ENCODE measurements at places on chromosomes 2 and 18. TPM values are rescaled to one million over a fixed set of nuclear protein-coding genes. Genes with fewer than 3 reads are reported as not detected.

The HOXD3 gene
- total RNA-seq = not detected

The WDR33 gene
- total RNA-seq = 61.2 TPM

The SERPINB7 gene
- total RNA-seq = not detected

The OR6B2 gene
- total RNA-seq = not detected

DNA sequence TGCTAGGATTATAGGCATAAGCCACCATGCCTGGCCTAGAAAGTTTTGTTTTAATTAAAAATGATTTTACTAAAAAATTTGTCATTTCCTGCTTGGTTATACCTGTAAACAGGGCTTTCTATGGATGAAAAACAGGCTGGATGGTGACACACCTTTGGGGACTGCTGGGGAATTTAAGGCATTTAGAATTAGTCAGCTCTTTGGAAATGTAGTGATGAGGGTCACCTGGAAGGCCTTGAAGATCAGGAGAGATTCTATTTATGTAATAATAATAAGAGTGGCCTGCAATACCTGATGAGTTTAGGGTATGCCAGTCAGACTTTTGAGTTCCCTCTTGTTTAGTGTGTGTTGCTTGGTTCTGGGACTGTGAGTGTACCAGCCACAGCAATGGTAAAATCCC, 51.1 kb downstream of the RALBP1 start:
- DNase-seq = no peak

DNA sequence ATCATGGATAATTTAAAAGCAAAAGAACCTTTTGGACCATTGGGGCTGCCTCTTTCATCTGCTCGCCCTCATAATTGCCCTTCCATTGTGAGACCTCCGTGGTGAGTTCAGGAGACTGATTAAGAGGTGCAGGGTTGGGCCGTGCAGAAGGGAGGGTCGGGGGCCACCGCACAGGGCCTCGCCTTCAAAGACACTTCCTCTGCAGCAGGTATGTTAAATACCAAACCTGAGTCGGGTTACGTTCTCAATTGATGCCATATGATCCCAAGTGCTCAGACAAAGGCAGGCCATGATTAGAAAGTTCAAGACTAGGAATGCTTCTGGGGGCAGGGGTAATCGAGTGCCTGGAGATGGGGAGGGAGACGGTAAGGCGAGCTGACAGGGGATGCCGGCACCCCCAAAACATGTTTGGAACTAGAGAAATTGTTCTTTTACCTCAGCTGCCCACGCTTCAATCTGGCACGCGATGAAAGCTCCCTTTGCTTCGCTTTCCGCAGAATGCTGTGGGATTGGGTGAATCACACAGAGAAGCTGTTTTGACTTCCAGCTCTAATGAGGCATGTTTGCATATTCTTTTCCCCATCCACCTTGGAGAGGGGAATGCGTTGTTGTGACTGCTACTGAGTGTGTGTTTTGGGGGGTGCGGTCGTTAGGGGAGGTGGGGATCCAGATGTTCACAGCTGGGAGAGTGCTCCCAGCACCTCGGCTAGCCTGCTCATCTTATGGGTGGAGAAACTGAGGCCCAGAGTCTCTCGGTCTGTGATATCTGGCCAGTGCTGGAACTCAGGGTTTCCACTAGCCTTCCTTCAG, 309.1 kb downstream of the MYCN start:
- DNase-seq = no peak

- DNase-seq = no peak
These were observed 481.1 kb upstream of the CELF4 start for GRCh38 chr18:38046651-38047050.

GRCh38 chr2:45342-46130, 769 bp downstream of the FAM110C start:
- no peak for DNase-seq

- DNase-seq = no peak
These were observed 14.3 kb downstream of the KIAA1328 start for GRCh38 chr18:36843199-36843598.

GRCh38 chr2:215833531-215834162, 179.7 kb downstream of the MREG start:
- DNase-seq = no peak

DNA sequence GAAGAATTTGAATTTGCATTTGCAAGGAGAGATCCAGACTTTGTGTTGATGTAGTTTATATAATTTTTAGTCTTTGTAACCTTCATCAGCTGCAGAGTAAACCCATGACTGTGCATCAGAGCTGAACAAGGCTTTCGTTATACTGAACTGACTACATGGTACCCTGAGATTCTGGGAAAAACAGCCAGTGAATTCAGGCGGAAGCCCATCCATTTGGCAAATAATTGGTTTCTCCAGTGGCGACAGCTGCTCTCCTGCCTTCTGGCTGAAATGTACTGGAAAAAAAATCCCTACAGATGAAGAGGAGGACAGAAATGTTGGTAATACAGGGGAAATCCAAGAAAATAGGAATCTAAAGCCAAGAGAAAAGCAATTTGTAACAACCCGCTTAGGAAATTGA, 657.5 kb upstream of the CDH7 start:
- DNase-seq = no peak

GRCh38 chr18:60092073-60092472, 192.3 kb downstream of the PMAIP1 start:
- no peak for DNase-seq

DNA sequence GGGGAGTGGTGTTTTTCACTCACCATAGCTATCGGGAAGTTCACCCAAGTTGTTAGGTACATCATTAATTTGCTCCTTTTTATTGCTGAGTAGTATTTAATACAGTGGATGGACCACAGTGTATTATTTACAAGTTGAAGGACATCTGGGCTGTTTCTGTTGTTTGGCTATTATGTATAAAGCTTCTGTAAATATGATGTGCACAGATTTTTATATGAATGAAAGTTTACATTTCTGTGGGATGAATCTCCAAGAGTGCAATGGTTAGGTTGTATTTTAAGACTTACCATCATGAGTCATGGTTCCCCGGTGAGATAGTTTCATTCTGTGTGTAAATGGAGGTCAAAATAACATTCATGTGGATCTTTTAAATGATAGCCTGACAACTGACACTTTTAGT, 337.4 kb downstream of the PTPRM start:
- no peak for DNase-seq

- DNase-seq = no peak
These were observed 31.5 kb downstream of the EPB41L5 start for GRCh38 chr2:120044336-120044735.

GRCh38 chr2:174914853-174915760, 90.1 kb downstream of the CHN1 start:
- no peak for DNase-seq

GRCh38 chr2:167406558-167406957, 518.3 kb downstream of the XIRP2 start:
- no peak for DNase-seq

DNA sequence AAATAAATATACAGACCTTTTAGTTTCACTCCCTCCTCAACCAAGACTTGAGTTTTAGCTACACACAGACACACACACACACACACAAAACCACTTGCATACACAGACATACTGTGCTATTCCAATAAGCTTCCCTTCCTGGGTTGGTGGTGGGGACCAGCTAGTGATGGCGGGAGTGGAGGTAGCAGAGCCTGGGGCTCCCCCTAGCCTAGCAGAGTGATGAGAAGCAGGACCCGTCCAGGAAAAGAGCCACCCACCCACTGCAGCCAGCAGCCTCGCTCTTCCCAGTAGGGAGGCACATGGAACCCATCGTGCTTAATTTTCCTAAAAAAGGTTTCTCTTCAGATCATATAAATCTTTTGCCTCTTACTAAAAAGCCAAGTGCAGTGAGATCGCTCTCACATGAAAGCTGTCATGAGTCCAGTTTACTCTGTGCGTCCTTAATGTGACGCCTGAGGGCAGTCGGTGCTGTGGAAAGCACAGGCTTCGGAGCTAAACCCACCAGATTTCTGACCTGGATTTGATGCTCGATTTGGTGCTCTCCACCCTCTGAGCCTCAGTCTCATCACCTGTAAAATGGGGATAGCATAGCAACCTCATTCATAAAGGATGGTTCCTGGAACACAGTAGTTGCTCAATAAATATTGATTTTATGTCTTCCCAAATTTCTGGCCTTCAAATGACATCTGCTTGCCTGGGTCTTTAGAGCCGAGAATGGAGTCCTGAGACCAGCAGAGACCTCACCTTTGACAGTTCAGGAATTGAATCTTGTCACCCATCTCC, 60.1 kb upstream of the YWHAQ start:
- DNase-seq = no peak

Measured in GM12878 (cell line).